ENCODE measurements at places on chromosomes 2 and 18.

GRCh38 chr18:68660354-68661183, 54.3 kb downstream of the TMX3 start:
- H3K27me3 ChIP-seq = no peaks in the 10 kb centered on the region
- no peaks in the 10 kb centered on the region for H3K36me3 ChIP-seq
- peak; percentile 76 for DNase-seq
- H3K27ac ChIP-seq = no peak overlapping the region
- no peak overlapping the region for H3K4me3 ChIP-seq

DNA sequence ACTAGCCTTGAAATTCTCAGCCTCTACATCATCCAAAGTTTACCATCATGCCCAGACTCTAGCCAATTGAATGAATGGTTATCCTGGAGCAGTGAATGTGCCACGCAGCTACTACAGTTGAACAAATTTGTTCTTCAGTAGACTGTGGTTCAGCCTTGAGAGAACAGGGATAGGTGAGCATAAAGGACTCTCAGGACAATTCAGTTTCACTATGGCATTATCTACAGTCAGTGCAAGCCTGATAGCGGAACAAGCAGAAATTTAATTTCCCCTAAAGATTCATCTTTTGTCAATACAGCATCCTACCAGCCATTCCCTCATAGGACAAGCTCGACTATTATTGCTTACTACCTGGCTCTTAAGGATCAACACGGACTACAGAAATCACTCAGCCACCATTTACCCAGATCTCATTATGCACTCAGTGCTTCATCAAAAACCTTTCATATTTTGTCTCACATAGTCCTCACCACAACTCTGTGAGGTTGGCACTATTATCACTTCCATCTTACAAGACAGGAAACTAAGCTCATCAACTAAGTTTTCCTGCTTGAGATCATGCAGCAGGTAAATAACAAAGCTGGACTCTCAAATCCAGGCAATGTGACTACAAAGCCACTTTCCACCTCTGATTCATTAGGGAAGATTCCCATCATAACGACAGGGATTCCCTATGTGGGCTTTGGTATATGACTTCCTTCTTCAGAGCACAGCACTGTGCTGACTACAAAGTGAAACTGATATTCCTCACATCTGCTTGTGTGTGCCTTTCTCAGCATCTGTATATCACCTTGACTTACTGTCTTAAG, 181.5 kb upstream of the ACVR2A start:
- no peak overlapping the region for H3K4me3 ChIP-seq
- H3K36me3 ChIP-seq = no peaks in the 10 kb centered on the region
- no peak for DNase-seq
- no peaks in the 10 kb centered on the region for H3K27me3 ChIP-seq

GRCh38 chr18:13214609-13215008, 4.0 kb upstream of the LDLRAD4 start:
- H3K27ac ChIP-seq = no peak overlapping the region
- no peak for DNase-seq
- H3K4me3 ChIP-seq = no peak overlapping the region
- H3K36me3 ChIP-seq = no peaks in the 10 kb centered on the region

- H3K27ac ChIP-seq = no peak overlapping the region
- DNase-seq = no peak
- no peaks in the 10 kb centered on the region for H3K36me3 ChIP-seq
- no peaks in the 10 kb centered on the region for H3K4me1 ChIP-seq
- no peak overlapping the region for H3K4me3 ChIP-seq
These were observed 101.4 kb downstream of the WDPCP start for GRCh38 chr2:63486861-63487290.

- no peaks in the 10 kb centered on the region for H3K27me3 ChIP-seq
- H3K4me3 ChIP-seq = no peak overlapping the region
- DNase-seq = peak; percentile 73
- H3K4me1 ChIP-seq = peaks cover 13% of the 10 kb centered on the region
- H3K27ac ChIP-seq = no peak overlapping the region
These were observed 38.1 kb downstream of the AFTPH start for GRCh38 chr2:64562148-64562784.

DNA sequence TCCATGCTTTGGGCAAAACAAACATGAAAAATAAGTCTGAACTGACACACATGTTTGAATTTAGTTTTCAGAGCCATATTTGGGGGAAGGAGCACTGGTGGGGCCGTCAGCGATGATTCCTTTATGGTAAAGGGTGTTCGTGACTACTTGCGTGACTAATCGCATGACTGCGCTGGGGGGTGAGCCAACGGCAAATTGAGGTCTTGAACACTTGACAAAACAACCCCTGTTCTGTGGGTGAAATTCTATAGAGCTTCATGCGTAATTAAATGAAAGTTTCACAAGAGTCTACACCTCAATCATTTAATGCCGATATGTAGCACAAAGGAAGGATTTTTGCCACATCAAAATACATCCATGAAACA, 127.5 kb upstream of the CYP1B1 start:
- no peaks in the 10 kb centered on the region for H3K4me1 ChIP-seq
- H3K4me3 ChIP-seq = no peak overlapping the region
- H3K36me3 ChIP-seq = no peaks in the 10 kb centered on the region

- H3K36me3 ChIP-seq = no peaks in the 10 kb centered on the region
- H3K27ac ChIP-seq = peak overlapping the region; percentile 47
- no peaks in the 10 kb centered on the region for H3K27me3 ChIP-seq
- no peak overlapping the region for H3K4me3 ChIP-seq
- H3K4me1 ChIP-seq = peaks cover 48% of the 10 kb centered on the region
These were observed 269.3 kb upstream of the ID2 start for GRCh38 chr2:8412586-8412985.

GRCh38 chr2:151032741-151033191, 228.9 kb downstream of the RBM43 start:
- no peaks in the 10 kb centered on the region for H3K36me3 ChIP-seq
- no peaks in the 10 kb centered on the region for H3K4me1 ChIP-seq
- H3K4me3 ChIP-seq = no peak overlapping the region
- no peak for DNase-seq
- H3K27me3 ChIP-seq = no peaks in the 10 kb centered on the region

- no peak overlapping the region for H3K27ac ChIP-seq
- H3K27me3 ChIP-seq = no peaks in the 10 kb centered on the region
- peaks cover 32% of the 10 kb centered on the region for H3K4me1 ChIP-seq
- no peak overlapping the region for H3K4me3 ChIP-seq
- no peak for DNase-seq
These were observed 180.3 kb upstream of the PKDCC start for GRCh38 chr2:41867553-41867952.
